ENCODE measurements at places on chromosomes 6 and 20. TPM values are rescaled to one million over a fixed set of nuclear protein-coding genes. Genes with fewer than 3 reads are reported as not detected.

Gene KCNK15
- under 0.01 TPM for total RNA-seq

Gene SULF2
- 32.9 TPM for total RNA-seq

Gene PAK5
- total RNA-seq = under 0.01 TPM

Gene ME1
- 2.6 TPM for total RNA-seq

Gene FGD2
- 7.3 TPM for total RNA-seq

Gene GSTA3
- total RNA-seq = not detected

Gene TMEM217
- under 0.01 TPM for total RNA-seq

Gene CSTF1
- total RNA-seq = 20.9 TPM

Gene VWA7
- 1.0 TPM for total RNA-seq

Gene HCK
- total RNA-seq = 8.4 TPM

Gene EEF1E1
- 7.8 TPM for total RNA-seq

Gene RAMACL
- total RNA-seq = 1.0 TPM

Gene IPCEF1
- 2.1 TPM for total RNA-seq

Gene B3GAT2
- 0.52 TPM for total RNA-seq

Gene AVP
- total RNA-seq = not detected

Gene BEND6
- total RNA-seq = not detected

Gene SLC32A1
- total RNA-seq = not detected

Gene ATP6V1G2
- 1.0 TPM for total RNA-seq

Gene WFDC5
- total RNA-seq = not detected

Gene TEAD3
- 6.8 TPM for total RNA-seq

Gene LIN28B
- total RNA-seq = under 0.01 TPM

Gene NT5E
- total RNA-seq = 32.9 TPM

Gene SDHAF4
- 11.0 TPM for total RNA-seq

Gene CLVS2
- under 0.01 TPM for total RNA-seq

Gene BTNL2
- total RNA-seq = not detected

Gene GMNN
- 5.2 TPM for total RNA-seq

Gene MROH8
- 1.0 TPM for total RNA-seq

Gene HLA-DPB1
- 9.9 TPM for total RNA-seq

Gene MLN
- not detected for total RNA-seq

Gene THBD
- total RNA-seq = 6.8 TPM

Gene CD40
- 3.7 TPM for total RNA-seq

Data from skeletal muscle tissue (tissue), 5 donors.